ENCODE measurements at places on chromosomes 16 and 17.

GRCh38 chr16:23941963-23942564, 106.3 kb downstream of the PRKCB start:
- DNase-seq = no peak

DNA sequence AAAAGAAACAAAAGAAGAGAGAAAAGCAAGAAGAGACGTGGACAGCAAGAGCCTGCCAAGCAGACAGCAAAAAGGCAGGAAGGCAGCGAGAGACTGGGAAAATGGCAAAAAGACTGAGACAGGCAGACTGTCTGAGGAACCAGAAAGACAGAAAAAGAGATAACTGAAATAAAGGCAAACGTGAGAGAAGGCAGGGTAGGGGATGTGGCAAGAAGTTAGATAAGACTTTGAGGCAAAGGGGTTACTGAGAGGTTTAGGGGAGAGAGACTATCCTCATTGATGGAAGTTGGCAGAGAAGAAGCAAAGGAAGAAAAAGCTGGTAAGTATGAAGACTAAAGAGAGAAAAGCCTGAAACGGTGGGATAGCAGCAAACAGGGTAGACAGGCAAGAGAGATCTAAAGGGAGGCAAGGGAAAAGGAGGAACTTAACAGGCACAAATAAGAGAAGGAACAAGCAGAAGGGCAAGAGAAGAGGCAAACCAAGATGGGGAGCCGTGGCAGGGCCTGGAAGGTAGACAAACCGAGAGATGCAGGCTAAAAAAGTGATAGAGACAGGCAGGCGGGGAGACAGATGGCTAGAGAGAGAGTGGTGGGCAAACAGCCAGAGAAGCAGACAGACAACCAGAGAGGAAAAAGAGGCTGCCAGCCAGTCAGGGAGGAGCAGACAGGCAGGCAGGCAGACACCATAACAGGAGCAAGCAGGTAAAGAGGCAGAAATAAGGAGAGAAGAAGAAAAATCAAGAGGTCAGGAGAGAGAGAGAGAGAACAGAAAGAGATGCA, 7.1 kb upstream of the CHD3 start:
- DNase-seq = no peak

DNA sequence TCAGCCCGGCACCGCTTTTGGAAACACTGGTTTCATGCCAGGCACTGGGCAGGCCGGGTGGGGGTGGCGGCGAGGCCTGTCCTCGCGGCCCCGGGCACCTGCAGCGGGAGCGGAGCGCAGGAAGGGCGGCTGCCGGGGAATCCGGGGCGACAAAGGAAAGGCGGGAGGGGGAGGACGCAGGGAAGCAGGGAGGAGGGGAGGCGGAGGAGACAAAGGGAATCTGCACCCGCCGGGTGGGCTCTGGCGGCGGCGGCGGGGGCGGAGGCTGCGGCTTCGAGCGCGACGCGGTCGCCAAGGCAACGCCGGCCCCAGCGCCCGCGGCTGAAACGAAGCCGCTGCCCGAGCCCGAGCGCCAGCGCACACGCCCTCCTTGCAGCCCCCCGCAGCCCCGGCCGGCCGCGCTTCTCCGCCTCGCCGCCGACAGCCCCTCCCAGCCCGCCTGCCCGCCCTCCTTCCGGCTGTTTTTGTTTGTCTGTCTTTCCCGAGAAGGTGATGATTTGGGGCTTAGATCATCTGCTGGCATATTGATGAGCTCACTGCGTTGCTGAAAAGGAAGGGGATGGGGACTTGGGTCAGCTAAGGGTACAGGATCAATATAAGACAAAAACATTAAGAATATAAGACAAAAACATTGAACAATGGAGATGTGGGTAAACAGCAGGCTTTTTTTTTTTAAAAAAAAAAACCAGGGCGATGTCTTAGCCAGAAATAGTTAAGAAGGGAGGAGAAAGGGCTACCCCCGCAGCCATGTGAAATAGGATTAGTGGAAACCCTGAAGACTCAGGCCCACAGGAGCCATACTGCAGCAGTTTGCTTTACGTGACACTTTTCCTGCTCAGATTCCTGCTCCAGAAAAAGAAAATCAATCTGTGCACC, 32.7 kb downstream of the CDK5R1 start:
- no peak for DNase-seq

DNA sequence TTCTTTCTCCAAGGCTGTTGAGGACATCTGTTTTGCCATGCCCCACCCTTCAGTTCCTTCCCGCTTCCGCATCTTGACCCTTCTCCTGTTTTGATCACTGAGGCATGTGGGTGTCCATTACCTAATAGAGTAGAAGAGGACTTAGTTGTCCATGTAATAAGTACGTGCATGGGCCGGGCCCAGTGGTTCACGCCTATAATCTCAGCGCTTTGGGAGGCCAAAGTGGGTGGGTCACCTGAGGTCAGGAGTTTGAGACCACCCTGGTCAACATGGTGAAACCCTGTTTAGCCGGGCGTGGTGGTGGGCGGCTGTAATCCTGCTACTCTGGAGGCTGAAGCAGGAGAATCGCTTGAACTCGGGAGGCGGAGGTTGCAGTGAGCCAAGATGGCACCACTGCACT, 637.8 kb upstream of the EEF2KMT start:
- no peak for DNase-seq

DNA sequence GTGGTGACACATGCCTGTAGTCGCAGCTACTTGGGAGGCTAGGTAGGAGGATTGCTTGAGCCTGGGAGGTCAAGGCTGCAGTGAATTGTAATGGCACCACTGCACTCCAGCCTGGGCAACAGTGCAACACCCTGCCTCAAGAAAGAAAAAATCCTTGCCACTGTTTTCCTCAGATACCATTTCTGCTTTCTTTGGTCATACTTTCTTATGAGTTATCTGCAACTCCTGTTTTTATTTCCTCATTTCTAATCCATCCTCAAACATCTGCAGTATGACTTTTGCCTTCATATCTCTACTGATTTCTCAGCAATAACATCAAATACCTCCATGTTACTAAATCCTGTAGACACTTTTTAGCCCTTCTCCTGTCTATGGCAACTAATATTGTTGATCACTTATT, 3.1 kb upstream of the AP2B1 start:
- no peak for DNase-seq

GRCh38 chr16:88681084-88681680, 5.1 kb downstream of the SNAI3 start:
- no peak for DNase-seq
